EL (cell line): ENCODE measurements at places on chromosomes 2 and 18.
A peak's percentile ranks its signal among the peaks of the same experiment; 100 is the strongest.

- DNase-seq = peak; percentile 76
Observed at GRCh38 chr2:216350214-216350791, 22.0 kb downstream of the MARCHF4 start.

DNA sequence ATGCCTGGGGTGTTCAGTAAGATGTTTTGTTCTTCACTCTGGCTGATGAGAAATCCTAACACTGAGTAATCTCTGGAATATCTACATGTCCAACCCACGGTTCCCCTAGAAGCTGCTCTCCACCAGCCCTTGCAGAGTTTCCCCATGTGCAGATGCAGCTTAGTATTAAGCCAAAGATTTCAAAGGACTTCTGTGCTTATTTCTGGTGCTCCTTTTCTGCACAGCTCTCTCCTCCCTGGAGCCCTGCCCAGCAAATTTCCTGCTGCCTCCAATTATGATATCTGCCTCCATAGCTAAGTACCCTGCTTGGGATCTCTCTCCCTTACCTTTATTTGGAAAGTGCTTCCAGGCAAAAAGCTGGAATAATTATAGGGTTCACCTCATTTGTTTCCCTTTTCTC, 949.3 kb downstream of the BCL11A start:
- no peak for DNase-seq

DNA sequence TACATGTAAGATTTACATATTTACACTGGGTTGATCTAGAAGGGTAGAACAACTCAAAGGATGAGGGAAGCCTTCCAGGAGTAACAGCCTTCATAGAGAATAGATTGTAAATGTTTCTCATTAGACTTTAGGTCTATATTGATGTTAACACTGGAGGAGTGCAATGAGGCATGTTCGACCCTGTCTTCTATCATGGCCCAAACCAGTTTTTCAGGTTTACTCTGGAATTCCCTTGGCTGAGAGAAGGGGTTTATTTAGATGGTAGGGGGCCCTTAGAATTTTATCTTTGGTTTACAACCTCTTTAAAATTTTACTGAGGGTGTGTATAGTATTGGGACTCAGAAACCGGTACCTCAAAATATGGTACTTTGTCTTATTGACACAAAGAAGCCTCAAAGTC, 634.9 kb upstream of the PIK3C3 start:
- no peak for DNase-seq

DNA sequence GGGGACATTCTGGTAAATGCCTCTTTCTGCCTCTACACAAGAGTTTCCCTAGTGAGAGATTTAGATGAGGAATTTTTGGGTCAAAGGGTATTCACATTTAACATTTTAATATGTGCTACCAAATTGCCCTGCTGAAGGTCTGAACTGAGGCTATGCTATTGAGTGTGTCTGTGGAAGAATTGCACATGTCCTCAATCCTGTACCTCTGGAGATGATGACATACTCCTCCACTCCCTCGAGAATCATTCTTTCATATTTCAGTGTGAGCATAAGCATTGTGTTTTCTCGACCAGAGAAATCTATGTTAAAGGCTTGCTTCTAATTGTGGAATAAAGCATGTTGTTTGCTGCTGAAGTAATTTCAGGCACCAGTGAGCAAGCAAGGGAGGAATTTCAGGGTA, 110.5 kb downstream of the TSN start:
- no peak for DNase-seq

DNA sequence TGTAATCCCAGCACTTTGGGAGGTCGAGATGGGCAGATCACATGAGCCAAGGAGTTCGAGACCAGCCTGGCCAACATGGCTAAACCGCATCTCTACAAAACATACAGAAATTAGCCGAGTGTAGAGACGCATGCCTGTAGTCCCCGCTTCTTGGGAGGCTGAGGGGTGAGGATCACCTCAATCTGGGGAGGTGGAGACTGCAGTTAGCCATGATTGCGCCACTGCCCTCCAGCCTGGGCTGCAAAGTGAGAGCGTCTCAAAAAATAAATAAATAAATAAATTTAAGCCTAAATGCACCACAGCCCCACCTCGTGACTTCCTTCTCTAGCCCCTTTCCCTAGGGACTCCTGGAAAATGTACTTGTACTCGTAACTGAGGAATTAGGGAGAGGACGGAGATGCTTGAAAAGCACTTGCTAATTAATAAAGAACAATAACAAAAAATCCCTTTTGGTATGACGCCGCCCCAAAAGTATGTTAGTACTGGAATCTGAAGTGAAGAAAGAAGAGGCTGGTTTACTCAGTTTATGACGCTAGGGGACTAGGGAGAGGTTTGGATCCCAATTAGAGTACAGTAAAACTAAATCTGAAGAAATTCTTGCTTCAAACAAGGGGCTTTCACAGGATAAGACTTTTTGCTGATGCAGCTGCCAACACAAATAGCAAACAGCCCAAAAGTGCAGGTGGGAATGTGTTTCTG, 887 bp upstream of the ZNF396 start:
- peak; percentile 49 for DNase-seq

DNA sequence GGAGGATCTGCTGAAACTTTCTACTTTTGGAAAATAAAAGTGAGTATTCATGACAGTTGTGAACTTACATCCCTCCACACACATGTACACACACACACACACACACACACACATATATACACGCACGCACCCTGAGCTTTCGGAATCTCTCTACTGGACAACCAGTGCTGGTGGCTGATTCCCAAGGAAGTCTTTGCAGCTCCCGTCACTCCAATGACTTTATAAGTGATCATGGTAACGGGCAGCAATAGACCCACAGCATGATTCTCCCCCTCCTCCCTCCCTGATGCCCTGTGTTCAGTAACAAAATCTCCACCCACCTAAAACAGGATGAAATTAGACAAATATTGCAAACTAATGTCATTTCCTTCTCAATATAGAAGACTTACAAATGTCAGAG, 364.9 kb downstream of the IRS1 start:
- DNase-seq = no peak

DNA sequence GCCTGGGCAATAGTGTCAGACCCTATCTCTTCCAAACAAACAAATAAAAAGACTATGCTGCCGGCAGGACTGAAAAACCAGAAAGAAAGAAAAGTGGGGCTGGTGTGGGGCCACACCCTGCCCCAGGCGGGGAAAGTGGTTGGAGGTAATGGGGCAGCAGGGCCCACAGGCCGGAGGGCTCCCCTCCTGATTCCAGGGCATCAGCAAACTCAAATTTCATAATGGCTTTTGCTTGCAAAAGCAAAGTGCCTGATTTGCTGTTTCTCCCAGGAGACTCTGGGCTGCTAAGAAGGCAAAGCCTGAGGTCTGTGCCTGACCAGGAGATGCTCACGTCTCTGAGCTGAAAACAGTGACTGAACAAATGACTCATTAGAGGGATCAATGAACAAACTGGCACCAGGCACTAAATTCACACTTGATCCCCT, 121.9 kb downstream of the HDAC4 start:
- DNase-seq = peak; percentile 12

GRCh38 chr2:201111096-201111495, 4.9 kb upstream of the CFLAR start:
- no peak for DNase-seq

- DNase-seq = no peak
Observed at GRCh38 chr2:54429811-54430551, 26.1 kb upstream of the SPTBN1 start.

GRCh38 chr2:46549166-46549844, 69.9 kb downstream of the TMEM247 start:
- no peak for DNase-seq

GRCh38 chr2:102251849-102252203, 59.5 kb upstream of the IL1RL1 start:
- no peak for DNase-seq

- no peak for DNase-seq
Observed at GRCh38 chr2:129781749-129782632, 197.5 kb upstream of the RAB6C start.

- DNase-seq = no peak
Observed at GRCh38 chr2:150109028-150109427, 378.4 kb downstream of the RND3 start.

GRCh38 chr2:234975611-234976010, 23.8 kb downstream of the SH3BP4 start:
- DNase-seq = no peak

- no peak for DNase-seq
Observed at GRCh38 chr18:44973282-44973681, 292.6 kb downstream of the SETBP1 start.

DNA sequence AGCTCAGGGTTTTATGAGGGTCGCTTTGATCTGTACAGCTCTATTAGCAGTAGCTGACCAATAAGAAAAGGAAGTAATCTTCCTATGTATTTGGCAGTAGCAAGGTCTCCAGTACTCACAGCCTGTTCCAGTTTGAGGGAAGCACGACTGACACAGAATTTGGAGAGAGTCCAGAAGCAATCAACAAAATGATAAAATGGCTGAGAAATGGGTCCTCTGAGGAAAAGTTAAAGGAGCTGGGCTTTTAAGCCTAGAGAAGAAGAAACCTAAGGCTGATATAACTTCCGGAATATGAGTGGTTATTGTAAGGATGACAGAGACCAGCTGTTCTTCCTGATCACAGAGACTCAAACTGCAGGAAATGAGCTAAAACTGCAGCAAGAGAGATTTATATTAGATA, 382.8 kb downstream of the GPD2 start:
- no peak for DNase-seq

GRCh38 chr18:74139411-74139810, 8.2 kb downstream of the FBXO15 start:
- no peak for DNase-seq

GRCh38 chr2:150045601-150046000, 441.9 kb downstream of the RND3 start:
- no peak for DNase-seq

GRCh38 chr18:77140439-77141109, 8.0 kb upstream of the MBP start:
- DNase-seq = no peak
